ENCODE measurements at places on chromosomes 5 and 9.

- DNase-seq, result peak; percentile 55
Observed at GRCh38 chr5:151612689-151613427, 21.7 kb upstream of the FAT2 start.

GRCh38 chr9:68898781-68899439 lies 115.0 kb downstream of the PRKACG start:
- no peak for DNase-seq

DNA sequence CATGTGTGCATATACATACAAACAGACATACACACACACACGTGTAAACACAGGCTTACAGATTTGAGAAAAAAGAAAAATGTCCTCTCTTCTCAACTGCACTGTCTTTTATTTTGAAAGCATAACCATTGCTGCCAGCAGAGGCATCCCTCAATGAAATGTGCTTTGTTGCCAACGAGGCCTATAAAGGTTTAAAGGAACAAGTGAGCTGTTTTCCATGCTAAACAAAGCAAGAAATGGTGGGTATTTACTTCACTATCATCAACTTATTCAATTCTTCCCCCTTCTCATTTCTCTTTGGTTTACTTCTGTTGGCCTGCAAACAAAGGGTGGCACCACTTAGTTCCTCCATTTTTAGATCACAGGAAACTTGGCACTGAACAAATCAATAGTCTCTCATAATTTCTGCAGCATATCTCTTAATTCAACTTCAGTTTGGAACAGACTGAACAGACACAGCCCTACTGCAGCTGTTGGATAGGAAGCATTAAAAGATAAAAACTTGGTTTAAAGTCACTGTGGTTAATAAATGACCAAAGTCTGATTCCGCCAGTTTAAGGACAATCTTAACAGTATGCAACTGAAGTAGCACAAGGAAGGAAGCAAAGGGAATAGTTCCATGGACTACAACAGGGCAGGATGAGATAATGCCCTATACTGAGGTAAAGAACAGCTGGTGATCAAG lies 21.7 kb downstream of the TTC33 start:
- no peak for DNase-seq

DNA sequence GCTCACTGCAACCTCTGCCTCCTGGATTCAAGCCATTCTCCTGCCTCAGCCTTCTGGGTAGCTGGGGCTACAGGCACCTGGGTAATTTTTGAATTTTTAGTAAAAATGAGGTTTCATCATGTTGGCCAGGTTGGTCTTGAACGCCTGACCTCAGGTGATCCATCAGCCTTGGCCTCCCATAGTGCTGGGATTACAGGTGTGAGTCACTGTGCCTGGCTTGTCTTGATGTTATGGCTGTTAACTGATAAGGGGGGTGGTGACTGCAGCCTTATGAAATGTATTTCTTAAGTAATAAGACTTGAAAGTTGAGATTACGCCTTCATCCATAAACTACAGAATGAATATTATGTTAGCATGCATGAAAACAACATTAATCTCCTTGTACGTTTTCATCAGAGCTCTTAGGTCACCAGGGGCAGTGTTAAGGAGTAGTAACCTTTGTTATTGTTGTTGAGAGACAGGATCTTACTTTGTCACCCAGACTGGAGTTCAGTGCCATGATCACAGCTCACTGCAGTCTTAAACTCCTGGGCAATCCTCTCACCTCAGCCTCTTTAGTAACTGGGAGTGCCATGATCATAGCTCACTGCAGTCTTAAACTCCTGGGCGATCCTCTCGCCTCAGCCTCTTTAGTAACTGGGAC lies 148.3 kb downstream of the ATP10B start:
- no peak for DNase-seq

DNA sequence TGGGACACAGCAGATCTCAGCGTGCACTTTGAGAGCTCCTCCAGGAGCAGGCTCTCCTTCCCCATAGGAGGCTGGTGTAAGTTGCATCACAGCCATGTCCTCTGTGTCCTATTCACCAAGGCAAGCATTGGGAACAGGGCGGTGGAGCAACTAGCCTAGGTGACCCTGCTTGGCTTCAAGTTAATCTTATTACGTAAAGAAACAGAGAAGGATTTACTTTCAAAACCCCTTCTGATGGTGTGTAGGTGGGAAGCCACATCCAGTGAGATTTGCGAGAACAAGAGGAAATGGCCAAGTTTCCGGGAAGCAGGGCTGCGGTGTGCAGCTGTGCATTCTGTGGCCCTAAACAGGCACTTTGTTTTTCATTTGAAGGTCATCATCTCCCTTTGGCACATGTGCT lies 80.2 kb downstream of the TRIO start:
- peak; percentile 27 for DNase-seq

- DNase-seq, result no peak
Observed at GRCh38 chr5:100448111-100448528, 87.1 kb upstream of the FAM174A start.

GRCh38 chr9:14671377-14671776 lies 21.9 kb downstream of the ZDHHC21 start:
- peak; percentile 77 for DNase-seq

GRCh38 chr9:124010303-124010664 lies 1.3 kb upstream of the LHX2 start:
- DNase-seq, result no peak

GRCh38 chr5:72412283-72413055 lies 92.3 kb downstream of the PTCD2 start:
- DNase-seq, result no peak

- DNase-seq, result no peak
Observed at GRCh38 chr5:160638161-160638742, 213.8 kb downstream of the ATP10B start.

- DNase-seq, result no peak
Observed at GRCh38 chr9:128593039-128593438, 40.7 kb downstream of the SPTAN1 start.

DNA sequence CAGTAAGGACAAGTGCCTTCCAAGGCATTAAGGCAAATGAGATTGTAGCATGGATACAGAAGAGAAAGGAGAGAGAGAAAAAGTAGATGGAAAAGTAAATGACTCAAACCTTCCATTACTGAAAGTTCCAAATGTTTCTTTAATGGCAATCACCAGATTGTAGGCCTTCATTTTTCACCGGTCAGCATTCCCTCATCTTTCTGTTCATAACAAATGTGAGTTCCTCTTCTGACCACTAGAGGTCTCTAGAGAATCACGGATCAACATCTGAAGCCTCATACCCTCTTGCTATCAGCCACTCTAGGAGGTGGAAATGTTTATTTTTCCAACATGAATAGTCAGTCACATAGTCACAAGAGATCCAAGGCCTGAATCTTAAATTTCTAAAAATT lies 73.6 kb upstream of the RPS23 start:
- peak; percentile 60 for DNase-seq

DNA sequence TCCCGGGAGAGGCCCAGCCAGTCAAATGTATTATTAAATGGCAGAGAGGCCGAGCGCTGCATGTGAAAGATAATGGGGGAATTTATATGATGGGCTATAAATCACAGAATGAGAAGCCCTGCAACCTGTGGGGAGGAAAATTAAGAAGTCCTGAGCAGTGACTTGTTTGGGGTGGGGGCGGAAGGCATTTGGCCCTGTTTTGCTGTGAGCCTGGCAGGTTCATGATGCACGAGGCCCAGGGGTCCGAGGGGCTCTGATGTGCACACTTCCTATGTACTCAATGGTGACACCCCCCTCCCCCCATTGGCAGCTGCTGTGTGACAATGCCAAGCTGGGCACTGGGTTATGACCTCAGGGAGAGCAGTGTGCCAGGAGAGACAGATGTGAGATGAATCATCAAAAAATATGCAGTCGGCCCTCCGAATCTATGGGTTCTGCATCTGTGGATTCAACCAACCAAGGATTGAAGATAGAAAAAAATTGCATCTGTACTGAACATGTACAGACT lies 13.7 kb upstream of the DAB2IP start:
- DNase-seq, result no peak

- no peak for DNase-seq
Observed at GRCh38 chr5:56358703-56359681, 125.9 kb upstream of the ANKRD55 start.
